Purkinje cell (primary cell): ENCODE measurements at places on chromosomes 3 and 15. TPM values are rescaled to one million over a fixed set of nuclear protein-coding genes. Genes with fewer than 3 reads are reported as not detected.

The C3orf49 gene
- 1.2 TPM in 1 of 2 replicates, not detected in the other for polyA plus RNA-seq

The IMPDH2 gene
- 45.7 and 59.5 TPM in 2 replicates for polyA plus RNA-seq

The APOD gene
- polyA plus RNA-seq, result 23.4 and 38.2 TPM in 2 replicates

The GNAT1 gene
- polyA plus RNA-seq, result not detected in 2 replicates

The RARB gene
- polyA plus RNA-seq, result 0.74 and 3.0 TPM in 2 replicates

The XCR1 gene
- polyA plus RNA-seq, result not detected in 2 replicates

The KY gene
- polyA plus RNA-seq, result 3.0 and 3.6 TPM in 2 replicates

The TMOD2 gene
- 26.4 and 31.4 TPM in 2 replicates for polyA plus RNA-seq

The DPPA2 gene
- polyA plus RNA-seq, result not detected in 2 replicates

The PARP14 gene
- polyA plus RNA-seq, result 1.3 and 4.7 TPM in 2 replicates

The XIRP1 gene
- not detected in 2 replicates for polyA plus RNA-seq

The ATP13A5 gene
- polyA plus RNA-seq, result not detected in 2 replicates

The CCR5 gene
- not detected in 2 replicates for polyA plus RNA-seq
